ENCODE measurements at places on chromosomes 2 and 18.
A peak's percentile ranks its signal among the peaks of the same experiment; 100 is the strongest.

DNA sequence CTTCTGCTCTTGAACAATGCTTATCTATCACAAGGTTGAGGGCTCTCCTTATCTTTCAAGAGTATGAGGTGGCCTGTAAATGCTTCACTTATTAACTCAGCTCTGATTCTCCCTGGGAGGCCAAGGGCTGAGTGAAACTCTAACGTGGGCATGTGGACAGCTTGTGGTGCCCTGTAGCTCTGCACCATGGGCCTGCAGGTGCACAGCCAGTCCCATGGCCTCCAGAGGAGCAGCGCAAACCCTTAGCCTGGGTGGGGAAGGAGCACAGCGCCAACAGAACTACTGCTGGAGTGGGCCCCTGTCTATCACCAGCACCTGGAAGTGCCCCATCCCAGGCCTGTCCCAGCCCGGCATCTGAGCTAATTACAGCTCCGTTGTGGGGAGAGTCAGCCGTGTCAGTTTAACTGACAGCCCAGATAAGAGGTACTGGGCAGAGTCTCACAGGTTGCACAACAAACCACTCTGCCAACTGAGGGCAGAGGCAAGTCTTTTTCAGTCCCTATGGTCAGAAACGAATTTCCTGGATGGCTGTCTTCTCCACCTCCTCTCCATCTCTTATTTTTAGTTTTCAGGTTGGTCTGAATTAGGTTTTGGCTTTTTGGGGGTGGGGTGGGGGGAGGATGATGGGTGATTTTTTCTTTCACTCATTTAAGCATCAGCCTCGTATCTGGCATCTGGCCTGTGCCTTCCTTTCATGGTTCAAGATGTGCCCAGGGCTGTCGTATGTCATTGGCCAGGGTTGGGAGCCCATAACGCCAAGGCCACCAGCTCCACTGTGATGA lies 219.5 kb downstream of the BCL2 start:
- DNase-seq = peak; percentile 99

GRCh38 chr2:218020966-218021535 lies 18.3 kb upstream of the TNS1 start:
- peak; percentile 42 for DNase-seq

DNA sequence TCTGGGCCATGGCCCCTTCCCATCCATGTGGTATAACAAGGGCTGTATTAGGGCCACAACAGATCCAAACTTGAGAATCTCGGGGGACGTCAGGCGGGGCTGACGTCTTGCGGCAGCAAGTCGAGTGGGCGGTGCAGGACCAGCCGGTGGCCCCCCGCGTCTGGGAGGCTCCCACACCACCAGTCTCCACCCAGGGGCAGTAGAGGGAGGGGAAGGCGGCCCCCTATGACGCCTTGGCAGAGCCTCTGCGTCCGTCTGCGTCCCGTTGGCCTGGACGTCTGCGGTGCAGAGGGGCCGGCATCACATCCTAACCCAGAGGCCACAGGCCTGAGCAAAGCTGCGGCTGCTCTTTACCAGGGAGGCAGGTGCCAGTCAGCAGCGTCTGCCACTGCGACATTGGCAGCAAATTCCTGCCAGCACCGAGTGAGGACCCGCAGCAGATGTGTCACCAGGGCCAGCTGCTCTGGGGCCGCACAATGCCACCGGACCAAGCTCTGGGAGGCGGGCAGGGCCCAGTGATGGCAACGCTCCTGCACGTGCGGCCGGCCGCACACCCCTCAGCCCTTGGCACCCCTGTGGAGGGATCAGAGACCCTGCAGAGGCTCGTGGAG lies 73.8 kb downstream of the KCNG2 start:
- DNase-seq = no peak

GRCh38 chr2:23793476-23793875 lies 133.4 kb downstream of the ATAD2B start:
- DNase-seq = peak; percentile 19

DNA sequence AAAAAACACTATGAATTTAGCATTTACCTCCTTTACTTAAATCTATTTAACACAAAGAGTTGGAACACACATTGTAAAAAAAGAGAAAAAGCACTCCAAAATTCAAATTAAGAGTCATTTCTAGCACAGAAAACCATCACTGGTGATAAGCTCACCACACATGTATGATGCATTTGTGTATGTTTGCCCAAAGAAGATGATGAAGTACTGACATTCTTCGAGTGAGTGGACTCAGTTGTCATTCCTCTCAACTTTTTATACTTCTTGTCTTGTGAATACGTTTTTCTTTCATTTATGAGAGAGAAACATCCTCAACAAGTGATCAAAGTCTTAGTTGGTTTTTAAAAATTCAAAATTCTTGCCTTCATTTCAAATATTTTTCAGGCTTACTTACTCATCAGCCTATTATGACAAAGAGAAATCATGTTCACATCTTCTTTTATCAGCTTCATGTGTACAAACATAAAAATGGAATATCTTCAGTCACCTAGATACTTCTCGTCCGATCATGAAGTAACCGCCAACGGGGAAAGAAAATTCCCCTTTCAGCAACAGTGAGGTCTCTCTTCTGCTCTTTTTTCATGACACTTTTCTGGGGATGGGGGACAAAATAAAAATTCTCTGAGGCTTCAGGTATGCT lies 1.5 kb downstream of the DSEL start:
- DNase-seq = no peak

GRCh38 chr2:1652034-1652790 lies 92.1 kb downstream of the PXDN start:
- DNase-seq = no peak

- DNase-seq = no peak
These were observed 10.2 kb upstream of the CNDP1 start for GRCh38 chr18:74524097-74524496.

GRCh38 chr2:112694182-112694581 lies 26.6 kb upstream of the NT5DC4 start:
- DNase-seq = no peak

GRCh38 chr18:6370410-6370809 lies 44.3 kb downstream of the L3MBTL4 start:
- DNase-seq = no peak

DNA sequence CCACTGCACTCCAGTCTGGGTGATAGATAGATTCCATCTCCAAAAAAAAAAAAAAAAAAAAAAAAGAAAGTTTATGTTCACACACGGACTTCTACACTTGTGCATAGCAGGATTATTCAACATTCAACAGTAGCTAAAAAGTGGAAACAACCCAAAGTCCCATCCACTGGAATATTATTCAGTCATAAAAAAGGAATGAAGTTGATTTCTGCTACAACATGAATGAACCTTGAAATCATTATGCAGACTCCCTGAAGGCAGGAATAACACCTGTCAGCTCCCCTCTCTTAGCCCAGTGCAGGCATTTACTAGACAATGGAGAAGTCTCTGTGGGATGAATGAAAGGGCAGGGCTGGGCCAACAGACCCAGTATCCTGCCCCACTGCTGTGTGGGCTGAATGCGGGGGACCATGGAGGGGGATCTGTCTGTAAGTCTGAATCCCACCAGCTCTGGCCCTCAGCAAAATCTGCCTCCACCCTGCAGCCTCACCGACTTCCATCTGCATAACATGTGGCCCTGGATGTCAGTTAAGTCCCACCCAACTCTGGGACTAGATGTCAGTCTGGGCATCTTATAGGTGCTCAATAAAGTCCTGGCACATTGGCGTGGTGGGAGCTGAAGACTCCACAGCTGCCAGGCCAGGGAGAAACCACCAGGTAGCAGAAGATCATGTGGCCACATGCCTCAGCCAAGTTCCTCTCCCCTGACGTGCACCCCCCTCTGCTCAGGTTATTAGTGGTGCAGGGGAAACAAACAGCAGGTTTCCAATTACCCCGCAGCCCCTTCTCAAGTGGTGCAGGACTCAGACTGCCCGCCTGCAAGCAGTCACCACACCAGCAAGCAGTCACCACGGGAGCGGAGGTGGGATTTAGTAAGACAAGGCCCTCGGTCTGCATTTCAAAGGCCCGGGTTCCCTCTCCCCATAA lies 8.9 kb downstream of the ZFP36L2 start:
- peak; percentile 68 for DNase-seq

GRCh38 chr2:110852051-110852450 lies 119.7 kb downstream of the ACOXL start:
- no peak for DNase-seq

Measured in NB4 (cell line).